NCI-H1105 (cell line): ENCODE measurements at places on chromosomes 6 and 20.

GRCh38 chr20:22560817-22561216 lies 23.6 kb downstream of the FOXA2 start:
- DNase-seq = no peak

DNA sequence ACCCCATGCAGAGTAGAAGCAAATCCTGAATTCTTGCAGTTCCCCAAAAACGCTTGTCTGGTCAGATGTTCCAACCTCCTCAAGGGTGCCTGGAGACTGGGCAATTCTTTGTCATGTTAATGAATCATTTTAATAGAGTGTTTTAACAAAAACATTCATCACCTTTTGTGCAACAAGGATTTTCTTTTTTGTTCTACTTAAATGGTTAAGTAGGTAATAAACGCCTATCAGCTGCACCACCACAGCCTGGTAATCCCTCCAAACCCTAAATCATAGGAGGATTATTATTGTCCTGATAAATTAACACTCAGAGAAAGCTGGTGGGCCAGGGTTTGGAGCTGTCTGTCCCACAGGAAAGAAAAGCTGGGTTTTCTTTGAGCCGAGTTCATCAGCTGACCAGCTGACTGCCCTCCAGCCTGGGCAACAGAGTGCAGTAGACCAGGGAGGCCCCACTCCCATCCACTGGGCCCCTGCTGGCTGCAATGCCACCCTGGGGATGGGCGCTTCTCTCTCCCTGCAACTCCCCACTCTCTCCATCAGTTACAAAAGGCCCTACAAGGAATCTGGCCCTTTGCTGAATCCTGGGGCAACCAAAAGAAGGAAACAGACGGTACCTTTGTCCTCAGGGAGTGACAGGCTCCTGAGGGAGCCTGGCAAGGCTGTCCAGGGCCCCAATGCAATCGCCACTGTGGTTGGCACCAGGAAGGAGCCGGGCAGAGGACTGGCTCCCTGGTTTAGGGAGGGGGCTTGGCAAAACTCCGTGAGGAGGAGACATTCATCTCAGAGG lies 23.1 kb upstream of the BMP7 start:
- DNase-seq = no peak

DNA sequence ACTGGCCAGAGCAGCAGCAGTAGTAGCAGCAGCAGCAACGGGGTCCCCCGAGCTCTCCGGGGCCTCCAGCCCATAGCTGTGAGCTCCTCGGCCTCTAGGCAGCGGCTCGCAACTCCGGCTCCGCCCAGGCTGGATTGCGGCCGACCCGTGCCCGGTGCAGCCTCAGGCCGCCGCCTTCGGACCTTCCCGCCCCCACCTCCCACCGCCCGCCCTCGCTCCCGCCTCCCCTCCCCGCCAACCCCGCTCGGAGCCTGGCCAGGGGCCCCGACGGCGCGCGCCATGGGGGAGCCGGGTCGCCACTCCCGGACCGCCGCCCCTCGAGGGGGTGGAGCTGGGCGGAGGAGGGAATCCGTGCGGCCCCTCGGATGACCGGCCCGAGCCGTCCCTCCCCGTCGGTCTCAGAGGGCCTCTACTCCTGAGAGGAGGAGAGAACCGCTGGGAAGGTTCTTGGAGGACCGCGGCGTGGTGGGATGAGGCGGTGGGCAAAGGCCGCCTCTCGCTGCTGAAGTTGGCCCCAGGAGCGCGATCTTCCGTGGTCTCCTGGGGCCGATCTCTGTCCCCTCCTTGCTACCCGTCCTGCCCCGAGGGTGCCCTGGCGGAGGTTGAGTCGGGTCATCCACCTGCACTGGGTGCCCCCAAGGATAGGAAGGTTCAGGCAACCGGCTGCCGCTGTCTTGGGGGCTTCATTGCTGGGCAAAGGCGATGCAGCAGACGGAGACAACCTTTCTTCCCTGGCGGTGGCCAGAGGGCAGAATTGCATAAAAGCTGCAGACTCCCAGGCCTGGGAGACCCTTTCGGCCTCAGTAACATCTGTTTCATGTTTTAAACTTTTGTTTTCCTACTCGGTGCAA lies at the start of gene ADAM33:
ADAM33 (minus strand) TSS at position 80 of the 851 bp plus-strand sequence; CDS start at position 74, 6 bp downstream.
- DNase-seq = no peak

DNA sequence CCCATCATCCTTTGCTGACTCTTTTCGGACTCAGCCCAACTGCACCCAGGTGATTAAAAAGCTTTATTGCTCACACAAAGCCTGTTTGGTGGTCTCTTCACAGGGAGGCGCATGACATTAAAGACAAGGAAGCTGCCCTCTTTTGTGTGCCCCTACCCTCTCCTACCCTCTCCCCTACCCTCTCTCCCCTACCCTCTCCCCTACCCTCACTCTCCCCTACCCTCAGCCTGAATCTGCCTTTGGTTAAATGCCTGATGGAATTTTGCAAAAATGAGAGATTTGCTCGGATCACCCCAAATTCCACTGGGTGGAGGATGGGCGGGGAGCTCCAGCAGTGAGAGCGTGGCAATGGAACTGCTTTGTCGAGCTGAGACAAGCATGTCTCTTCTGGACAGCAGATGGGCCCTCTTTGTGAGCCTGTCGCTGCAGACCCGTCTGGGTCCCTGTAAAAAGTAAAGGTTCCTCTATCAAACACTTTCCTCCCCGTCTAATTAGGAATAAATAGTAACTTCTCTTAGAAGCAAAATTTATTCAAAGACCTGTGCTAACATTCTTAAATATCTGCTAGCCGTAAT lies 76.4 kb upstream of the MLN start:
- DNase-seq = no peak

DNA sequence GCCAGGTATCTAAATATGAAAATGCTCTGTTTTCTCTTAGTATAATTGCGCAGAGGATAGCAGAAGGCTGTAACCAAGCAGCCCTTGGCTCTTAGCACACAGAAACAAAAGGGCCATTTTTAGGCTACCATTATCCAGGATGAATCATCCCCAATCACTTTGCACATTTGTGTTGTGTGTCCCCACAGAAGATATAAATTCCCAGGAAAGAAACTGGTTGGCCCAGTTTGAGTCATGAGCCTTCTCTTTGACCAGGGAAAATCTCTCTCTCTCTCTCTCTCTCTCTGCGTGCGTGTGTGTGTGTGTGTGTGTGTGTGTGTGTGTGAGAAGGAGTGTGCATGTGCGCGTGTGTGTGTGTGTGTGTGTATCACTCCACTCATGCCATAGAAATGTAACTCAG lies 178.5 kb downstream of the FRK start:
- no peak for DNase-seq

DNA sequence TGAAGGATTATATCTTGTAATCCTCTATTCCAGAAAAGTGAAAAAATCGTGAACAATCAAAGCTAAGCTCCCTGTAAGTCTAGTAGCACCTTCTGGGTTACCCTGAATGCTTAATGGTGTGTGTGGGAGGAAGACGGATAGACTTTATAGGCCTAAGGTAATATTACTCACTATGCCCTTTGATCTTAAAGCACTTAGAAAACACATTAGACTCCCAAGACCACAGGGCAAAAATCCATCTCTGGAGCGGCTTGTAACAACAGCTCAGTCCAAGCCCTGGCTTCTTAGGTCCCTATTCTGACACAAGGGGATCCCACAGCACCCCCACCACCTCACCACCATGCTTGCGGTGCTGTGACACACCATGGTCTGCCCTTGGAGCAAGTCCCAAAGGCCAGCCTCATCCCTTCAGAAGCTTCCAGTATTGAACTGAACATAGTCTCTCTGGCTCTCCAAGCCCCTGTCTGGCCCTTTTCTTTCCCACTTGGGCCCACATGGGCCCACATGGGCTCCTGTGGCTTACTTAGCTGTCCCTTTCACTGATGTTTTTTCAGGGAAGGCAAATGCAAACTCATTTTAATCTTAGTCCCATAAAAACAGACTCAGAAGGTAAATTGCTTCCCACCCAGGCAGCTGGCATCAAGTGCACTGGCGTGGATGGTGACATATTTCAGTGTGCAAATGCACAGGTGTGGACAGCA lies 28.3 kb downstream of the C6orf132 start:
- no peak for DNase-seq

DNA sequence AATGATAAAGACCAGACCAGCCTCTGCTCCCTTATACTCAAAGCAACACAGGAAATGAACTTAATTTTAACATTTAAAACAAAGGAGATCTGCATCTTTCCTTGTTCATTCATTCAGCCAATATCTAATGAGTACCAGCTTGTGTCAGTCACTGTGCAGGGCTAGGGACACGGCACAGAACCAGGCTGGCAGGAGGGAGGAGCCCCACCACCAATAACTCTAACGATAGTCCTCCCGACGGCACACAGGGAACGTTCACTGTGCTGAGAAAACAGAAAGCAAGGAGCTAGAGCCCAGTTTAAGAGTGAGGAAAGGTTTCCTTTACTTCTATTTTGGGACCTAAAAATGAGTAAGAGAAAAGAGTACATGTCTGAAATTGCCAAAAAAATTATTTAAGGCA lies 9.9 kb downstream of the ETV7 start:
- no peak for DNase-seq

- DNase-seq = no peak
Measured at GRCh38 chr6:12595161-12595811, 121.3 kb upstream of the PHACTR1 start.

GRCh38 chr6:117947234-117947633 lies 40.2 kb downstream of the SLC35F1 start:
- no peak for DNase-seq

- no peak for DNase-seq
Measured at GRCh38 chr6:155955038-155955437, 499.4 kb upstream of the NOX3 start.

DNA sequence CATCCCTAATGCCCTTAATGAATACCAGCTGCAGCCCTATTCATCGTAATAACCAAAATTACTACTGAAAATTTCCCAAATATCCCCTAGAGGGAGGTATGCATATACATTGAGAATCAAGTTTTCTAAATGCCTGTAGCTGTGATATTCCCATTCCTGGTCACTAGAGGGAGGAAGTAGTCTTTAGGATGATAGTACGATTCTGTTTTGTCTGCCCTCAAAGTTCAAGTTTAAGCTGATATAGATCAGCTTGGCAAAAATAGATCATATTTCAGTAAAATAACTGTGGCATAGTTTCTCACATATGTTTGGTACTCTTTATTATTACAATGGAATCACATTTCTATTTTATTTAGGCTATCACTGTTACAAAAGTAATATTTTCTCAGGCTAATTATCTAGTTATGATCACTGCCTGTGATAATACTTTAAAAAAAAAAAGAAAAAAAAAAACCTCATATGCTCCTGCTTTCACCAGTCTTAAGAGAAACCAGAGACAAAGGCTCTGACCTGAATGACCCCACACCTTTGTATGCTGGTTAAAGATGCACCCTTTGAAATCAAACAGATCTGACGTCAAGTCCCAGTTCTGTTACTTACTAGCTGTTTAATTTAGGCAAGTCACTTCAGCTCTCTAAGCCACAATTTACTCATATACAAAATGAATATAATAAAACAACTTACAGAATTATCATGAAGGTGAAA lies 11.0 kb downstream of the TSPYL1 start:
- peak; percentile 79 for DNase-seq

GRCh38 chr6:108117427-108118358 lies 43.2 kb upstream of the OSTM1 start:
- DNase-seq = no peak

DNA sequence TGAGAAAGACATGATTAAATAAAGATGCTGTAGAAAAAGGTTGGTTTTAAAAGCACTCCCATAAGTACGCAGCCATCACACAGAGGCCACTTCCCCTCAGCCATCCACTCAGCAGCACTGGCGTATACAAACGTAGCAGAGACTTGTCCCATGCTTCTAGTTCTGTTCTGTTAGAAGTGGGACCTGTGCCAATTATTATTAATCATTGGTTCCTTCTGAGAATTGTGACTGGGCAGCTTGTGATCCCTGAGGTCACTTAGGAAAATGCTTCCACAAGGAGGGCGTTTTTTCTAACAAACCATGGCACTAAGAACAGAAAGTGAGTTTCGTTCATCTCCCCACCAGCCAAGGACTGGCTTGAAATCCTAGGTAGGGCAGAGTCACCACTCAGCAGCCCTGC lies 53.9 kb downstream of the FAM120B start:
- no peak for DNase-seq

GRCh38 chr20:17507531-17507930 lies 23.6 kb downstream of the BFSP1 start:
- DNase-seq = no peak

GRCh38 chr20:54084727-54085388 lies 14.5 kb upstream of the BCAS1 start:
- no peak for DNase-seq

GRCh38 chr6:14292119-14292518 lies 174.5 kb downstream of the CD83 start:
- peak; percentile 55 for DNase-seq

GRCh38 chr6:165925474-165926156 lies 242.0 kb downstream of the TBXT start:
- no peak for DNase-seq

GRCh38 chr6:165487950-165488349 lies 175.1 kb downstream of the PDE10A start:
- no peak for DNase-seq

- no peak for DNase-seq
Measured at GRCh38 chr6:75550544-75551167, 51.0 kb upstream of the SENP6 start.

DNA sequence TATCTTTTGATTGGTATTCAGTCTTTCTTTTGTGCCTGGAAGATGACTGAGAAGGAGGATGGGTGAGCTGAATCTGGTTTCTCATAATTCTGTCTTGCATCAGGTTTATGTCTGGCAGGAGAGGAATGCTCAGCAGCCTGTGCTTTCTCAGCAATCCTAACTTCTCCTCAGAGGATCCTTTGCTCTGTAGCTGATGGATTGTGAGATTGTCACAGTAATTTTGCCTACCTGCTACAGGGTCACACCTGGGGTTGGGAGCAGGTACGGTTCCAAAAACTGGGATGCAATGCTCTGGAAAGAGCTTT lies 2.1 kb upstream of the HS3ST5 start:
- no peak for DNase-seq

GRCh38 chr20:2798814-2799213 lies 1.6 kb downstream of the CPXM1 start:
- no peak for DNase-seq

DNA sequence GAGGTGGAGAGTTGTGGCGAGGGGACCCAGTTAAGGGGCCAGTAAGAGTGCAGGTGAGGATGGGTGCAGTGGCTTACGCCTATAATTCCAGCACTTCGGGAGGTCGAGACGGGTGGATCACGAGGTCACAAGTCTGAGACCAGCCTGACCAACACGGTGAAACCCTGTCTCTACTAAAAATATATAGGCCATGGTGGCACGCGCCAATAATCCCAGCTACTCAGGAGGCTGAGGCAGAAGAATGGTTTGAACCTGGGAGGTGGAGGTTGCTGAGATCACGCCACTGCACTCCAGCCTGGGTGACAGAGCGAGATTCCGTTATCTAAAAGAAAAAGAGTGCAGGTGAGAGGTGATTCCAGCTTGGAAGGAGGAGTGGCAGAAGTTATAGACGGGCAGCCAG lies 28.0 kb downstream of the PPP1R3G start:
- DNase-seq = no peak

GRCh38 chr6:74117113-74117512 lies 421.1 kb downstream of the CD109 start:
- DNase-seq = no peak
